ENCODE measurements at places on chromosomes 13 and 19.

DNA sequence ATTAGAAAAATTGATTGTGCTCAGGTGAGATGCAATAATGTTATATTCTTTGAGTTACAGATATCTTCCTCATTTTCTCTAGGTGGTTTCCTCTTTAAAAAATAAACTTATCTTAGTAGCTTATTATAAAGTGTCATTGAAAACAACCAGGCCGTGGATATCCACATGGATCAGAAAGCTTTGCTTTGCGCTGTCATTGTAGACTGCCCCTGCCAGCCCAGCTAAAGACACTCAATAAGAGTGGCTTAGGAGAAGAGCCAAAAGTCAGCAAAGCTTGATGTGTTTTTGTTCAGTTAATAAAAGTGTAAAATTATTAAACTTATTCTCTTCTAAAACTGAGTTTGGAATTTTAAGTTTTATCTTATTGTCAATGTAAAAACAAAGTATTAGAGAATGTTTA lies 34.4 kb downstream of the TPP2 start:
- DNase-seq: no peak

DNA sequence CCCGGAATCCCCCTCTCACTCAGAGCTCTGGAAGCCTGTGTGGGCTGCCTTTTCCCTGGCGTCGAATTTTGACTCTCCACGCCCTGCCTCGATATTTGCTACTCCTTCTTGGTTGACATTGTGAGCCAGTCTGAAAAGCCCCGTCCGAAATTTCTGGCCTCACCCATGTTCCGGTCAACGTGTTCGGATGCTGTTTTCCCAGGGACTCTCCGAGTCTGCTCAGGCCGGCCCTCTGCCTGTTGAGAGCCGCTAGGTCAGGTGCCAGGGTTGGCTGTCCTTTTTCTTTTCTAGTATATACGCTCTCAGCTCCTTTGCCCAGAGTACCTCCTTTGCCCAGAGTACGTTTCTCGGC lies 6.8 kb upstream of the DGKH start:
- no peak for DNase-seq

DNA sequence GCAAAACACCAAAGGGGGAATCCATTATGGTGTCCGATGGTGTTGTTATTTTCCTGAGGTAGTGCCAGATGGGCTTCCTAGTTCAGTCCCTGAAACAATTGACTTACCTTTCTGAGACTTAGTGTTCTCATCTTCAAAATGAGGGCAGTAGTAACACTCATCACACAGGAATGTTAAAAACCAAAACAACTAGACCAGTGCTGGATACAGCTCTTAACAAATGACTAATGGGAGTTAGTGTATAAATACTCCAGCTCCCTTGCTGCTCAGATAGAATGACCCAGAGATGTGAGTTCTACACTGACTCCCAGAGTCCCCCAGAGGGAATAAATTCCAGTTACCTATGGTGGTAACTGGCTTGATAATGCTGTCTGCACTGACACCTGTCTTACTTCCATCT lies 49.9 kb downstream of the MBD3L2B start:
- no peak for DNase-seq

DNA sequence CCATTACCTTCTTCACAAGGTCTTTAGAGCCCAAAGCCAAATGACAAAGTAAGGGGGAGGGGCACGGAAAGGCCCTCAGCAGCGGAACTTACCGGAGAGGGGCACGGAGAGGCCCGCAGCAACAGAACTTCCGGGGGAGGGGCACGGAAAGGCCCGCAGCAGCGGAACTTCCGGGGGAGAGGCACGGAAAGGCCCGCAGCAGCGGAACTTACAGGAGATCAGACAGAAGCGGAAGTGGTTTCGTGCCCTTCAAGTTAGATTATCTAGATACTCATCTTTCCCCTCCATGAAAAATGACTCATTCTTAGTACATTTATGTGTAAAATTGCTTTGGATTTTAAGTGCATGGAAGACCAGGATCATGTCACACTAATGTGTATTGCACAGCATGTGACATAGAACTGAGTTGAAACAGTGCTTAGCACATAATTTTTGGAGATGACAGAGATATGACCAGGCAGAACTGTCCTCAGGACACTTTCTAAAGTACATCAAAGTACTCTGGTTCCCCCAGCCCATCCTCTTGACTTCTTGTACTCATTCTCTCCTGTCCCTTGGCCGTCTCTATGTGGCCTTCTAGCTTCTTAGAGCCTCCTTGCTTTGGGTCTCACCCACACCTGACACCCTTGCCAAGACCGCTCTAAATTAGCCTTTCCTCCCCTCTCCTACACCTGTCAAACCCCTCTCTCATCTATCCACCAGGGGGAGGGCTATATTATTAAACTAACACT lies 25.7 kb upstream of the TPTE2 start:
- DNase-seq: peak; percentile 47

DNA sequence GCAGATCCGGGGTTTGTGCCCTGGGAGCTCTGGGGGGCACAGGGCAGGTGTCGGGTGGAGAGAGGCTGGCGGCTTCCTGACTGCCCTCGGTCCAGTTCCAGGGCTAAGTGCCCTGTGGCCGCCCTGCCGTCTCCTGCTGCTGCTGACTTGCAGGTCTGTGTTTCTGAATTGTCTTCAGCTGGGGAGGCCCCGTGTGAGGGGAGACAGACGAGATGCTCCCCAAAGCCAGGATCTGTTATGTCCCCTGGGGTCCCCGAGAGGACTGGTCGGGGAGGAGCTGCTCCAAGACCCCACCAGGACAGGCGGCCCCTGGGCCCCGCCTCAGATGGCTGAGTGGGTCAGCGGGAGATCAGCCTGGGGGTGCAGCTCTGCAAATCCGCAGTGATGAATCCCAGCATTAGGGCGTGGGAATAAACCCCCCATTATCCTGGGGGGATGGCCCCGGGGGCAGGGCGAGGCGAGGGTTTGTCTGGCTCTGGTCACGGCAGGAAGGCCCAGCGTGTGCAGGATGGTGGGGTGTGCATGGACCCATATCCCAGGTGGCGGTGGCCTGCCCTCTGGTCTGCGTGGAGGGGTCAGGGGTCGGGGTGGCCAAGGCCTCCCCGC lies 4.7 kb downstream of the HCN2 start:
- DNase-seq: no peak

DNA sequence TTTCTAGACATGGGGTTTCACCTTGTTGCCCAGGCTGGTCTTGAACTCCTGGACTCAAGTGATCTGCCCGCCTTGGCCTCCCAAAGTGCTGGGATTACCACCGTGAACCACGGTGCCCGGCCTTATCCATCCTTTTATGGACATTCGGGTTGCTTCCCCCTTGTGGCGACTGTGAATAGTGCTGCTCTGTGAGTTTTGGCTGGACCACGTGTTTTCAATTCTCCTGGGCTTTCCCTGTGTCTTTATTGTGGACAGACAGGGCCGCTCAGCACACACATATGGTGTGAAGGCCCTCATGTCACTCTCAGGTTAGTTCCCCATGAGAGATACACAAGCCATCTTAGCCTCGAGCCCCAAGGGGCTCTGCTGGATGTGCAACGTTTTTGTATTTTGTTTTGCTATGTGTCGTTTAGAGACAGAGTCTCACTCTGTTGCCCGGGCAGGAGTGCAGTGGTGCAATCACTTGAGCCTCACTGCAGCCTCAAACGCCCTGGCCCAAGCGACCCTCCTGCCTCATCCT lies 40.5 kb downstream of the MAU2 start:
- peak; percentile 45 for DNase-seq

- DNase-seq: no peak
Observed at GRCh38 chr13:101614491-101614890, 162.0 kb downstream of the ITGBL1 start.

DNA sequence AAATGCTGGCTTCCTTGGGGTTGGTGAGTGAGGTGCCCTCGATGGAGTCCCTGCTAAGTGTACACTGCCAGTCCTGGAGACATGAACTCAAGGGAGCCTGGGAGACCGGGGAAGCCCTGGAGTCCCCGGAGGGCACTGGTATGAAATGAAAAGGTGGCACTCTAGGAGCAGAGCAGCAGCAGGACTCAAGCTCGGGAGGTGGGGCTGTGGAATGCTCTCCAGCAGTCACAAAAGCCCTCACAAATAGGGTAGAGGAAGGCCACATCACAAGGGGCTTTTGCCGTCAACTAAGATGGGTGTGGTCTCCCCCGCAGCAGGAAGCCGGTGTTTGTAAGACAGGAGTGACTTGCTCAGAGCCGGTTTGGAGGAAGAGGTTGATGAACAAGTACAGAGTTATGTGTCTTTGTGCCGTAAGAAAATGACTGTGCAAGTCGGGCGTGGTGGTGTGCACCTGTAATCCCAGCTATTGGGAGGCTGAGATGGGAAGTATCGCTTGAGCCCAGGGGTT lies 19.3 kb downstream of the CCNE1 start:
- DNase-seq: no peak

GRCh38 chr19:24078680-24079079 lies 8.3 kb upstream of the ZNF254 start:
- DNase-seq: no peak

DNA sequence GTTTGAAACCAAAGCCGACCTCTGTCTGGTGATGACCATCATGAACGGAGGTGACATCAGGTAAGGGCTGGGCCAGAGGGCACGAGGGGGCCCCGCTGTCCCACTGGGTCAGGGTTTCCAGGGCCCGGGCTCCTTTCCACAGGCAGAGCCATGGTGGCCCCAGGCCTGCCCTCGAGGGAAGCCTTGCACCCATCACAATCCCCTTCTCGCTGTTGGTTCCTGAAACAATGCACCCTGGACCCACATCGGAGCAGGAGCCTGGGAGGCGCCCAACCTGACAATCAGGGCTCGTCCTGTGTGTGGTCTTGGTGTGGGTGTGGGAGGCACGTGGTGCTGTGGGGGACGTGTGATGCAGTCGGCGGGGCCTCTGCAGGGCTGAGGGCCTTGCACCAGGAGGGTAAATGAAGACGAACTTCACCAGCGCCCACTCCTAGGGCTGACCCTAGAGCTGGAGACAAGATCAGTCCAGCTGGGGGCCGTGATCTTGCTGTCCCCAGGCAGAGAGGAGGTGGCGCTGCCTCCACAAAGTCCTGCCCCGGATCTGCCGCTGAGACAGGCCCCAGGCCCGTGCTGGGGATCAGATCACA lies 2.8 kb downstream of the GRK1 start:
- no peak for DNase-seq

GRCh38 chr13:110168999-110169933 lies 137.7 kb downstream of the COL4A1 start:
- DNase-seq: no peak

- DNase-seq: no peak
Observed at GRCh38 chr13:83710133-83710515, 172.2 kb downstream of the SLITRK1 start.

DNA sequence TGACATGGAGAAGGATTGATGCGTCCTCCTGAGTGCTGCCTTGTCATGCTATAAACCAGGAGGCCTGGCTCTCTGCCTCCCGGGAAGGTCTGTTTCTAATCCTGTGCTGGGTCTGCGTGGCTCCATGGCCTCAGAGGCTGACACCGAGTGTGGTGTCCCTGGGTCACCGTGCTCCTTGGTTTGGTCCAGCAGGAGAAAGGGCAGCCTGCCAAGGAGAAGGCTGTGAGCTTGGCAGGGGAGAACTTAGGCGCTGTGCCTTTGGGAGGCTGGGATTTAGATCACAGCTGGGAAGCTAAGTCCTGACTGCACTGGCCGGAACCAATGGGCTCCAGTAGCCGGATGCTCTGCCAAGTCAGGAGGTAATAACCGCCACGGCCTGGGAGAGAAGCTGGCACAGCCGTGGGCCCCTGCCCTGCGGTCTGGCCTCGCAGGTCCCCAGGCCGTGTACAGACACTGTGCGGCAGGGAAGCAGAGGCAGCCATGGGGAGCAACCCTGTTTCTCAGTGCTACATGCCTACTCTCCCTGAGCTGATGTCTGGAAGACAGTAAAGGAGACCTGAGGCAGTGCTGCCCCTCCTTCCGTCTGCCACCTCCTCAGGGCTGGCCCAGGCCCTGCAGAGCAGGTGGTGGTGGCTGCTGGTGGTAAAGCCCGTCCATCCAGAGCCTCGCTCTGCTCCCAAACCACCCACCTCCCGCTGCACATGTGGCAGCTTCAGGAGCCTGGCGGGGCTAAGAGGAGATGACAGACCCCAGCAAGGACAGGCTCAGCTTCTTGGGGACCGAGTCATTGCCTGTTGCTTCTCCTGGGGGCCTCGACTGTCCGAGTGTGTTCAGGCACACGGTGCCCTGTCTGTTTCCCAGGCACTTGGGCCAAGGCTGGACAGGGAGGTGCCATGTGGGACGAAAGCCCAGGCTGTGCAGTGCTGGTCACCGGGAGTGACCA lies 44.9 kb downstream of the C13orf46 start:
- DNase-seq: no peak

DNA sequence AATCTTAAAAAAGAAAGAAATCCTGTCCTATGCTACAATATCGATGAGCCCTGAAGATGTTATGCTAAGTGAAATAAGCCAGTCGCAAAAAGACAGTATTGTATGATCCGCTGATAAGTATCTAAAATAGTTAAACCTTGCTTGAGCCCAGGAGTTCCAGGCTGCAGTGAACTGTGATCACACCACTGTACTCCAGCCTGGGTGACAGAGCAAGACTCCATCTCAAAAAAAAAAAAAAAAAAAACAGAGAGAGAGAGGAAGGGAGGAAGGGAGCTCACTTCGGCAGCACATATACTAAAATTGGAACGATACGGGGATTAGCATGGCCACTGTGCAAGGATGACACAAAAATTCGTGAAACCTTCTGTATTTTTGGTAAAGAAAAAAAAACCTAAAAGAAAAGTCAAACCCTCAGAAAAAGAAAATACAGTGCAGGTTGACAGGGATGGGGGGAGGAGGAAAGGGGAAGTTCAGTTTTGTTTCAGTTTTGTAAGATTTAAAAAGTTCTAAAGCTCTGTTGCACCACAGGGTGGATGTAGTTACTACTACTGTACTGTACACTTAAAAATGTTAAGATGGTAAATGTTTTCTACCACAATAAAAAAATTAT lies 8.4 kb downstream of the CLASRP start:
- DNase-seq: no peak

DNA sequence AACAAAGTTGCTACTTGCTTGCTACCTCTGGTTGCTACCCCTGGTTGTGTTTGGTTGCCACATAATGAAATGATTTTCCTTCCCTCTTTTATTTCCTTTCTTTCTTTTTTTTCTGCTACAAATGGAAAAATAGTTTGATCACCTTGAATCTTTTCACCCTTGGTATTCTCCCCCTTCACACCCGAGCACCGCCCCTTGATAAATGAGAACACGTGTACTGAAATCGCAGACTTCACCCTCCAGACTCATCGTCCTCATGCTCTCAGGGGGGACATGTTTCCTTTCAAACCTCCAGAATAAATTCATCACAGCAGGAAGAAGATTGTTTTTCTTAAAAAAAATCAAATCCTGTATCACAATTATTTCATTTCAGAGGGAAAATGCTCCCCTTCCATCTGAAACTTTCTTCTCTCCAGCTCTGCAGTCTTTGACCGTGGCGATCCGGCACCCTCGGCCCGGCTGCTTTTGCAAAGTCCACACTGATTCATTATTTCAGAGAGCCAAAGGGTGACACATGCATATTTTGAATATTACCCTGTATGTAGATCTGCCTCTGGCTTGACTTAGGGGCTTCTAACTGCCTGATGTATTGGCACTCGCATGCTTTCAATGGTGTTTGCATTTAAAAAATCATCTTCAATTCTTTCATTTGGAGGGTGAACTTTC lies 222.6 kb upstream of the MAB21L1 start:
- DNase-seq: no peak

DNA sequence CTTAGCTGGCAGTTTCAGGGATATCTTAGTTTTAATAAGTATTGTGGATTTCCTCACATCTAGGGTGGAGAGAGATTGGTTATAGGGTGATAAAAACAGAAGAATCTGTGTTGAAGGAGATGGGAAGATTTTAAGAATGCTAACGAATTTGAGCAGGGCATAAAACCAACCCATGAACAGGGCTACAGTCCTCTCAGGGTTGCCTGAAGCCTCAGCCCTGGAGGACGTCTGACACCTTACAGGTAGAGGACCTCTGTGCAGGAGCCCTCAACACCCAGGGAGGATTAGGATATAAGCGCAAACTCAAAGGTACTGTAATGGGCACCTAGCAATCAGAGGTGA lies 461 bp upstream of the WASF3 start:
- DNase-seq: no peak
